Stimulated activated CD4-positive, alpha-beta T cell treated with anti-CD3 and anti-CD28 coated beads, Interleukin-1b, Interleukin-23, amount 100 ng/mL, for 1 hour (primary cell): ENCODE measurements at places on chromosomes 4 and X.

DNA sequence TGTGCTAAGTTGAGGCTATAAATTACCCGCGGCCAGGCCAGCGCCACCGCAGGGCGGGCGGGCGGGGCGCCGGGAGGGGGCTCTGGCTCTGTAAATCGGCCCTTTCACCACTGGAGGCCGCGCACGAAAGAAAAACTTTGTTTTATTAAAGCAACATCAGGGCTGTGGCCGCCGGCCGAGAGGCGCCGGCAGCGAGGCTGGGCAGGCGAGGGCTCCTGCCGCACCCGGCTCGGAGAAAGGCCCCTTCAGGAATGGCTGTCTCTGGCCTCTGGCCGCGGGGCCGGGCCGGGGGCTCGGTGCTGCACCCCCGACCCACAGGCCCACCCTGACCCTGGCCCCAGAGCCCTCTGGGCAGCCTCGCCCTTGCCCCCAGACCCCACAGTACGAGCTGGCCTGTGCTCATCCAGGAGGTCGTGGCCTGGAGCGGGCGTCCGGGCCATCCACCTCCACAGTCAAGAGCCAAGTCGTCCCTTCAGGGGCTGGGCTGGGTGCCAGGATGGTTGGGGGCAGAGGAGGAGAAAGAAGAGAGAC, 29.5 kb upstream of the FGFR3 start:
- DNase-seq: no peak

GRCh38 chr4:75244325-75244724, 269.9 kb downstream of the RCHY1 start:
- no peak for DNase-seq

DNA sequence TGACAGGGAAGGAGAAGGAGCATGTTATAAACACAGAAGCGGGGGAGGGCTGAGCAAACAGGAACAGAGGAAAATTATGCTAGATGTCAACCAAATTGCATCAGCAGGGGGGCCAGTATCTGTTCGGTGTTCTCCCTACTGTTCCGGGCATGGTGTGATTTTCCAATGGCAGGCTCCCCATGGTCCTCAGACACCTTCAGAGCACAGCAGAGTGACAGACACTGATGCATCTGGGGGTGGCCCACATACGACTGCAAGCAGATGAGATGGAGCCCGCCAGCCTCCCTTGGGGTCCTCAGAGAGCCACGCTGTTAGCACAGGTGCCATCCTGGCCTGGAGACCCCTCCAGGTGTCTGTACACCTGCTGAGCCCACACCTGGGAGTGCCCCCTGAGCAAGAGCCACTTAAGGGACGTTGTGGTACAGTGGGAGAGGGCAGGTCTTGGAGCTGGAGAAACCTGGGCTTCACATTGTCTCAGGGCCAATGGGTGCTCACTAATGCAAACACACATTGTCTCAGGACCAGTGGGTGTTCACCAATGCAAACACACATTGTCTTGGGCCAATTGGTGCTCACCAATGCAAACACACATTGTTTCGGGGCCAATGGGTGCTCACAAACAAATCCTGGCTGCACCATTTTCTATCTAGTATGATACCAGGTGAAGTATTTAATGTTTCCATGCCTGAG, 95.4 kb downstream of the SLC2A9 start:
- no peak for DNase-seq

- no peak for DNase-seq
These were observed 49.0 kb upstream of the HOPX start for GRCh38 chr4:56730097-56730496.

- DNase-seq: no peak
These were observed 235.7 kb upstream of the LDB2 start for GRCh38 chr4:17134100-17134499.

DNA sequence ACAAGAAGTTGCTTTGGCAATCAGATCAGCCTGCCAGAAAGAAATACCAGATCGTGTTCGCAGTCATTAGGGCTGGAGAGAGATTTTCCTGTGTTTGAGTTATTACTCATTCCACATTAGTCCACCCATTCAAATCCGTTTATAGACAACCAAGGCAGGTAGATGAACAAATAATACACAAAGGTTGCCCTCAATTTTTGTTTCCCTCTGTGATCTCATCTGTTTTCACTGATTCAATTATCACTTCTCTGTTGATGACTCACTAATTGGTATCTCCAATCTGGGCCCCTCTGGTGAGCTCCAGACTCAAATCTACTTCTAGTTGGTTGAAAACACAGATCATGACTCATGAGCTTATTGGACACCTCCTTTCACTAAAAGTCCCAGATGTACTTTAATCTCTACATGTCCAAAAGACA, 54.5 kb downstream of the CHM start:
- DNase-seq: no peak

DNA sequence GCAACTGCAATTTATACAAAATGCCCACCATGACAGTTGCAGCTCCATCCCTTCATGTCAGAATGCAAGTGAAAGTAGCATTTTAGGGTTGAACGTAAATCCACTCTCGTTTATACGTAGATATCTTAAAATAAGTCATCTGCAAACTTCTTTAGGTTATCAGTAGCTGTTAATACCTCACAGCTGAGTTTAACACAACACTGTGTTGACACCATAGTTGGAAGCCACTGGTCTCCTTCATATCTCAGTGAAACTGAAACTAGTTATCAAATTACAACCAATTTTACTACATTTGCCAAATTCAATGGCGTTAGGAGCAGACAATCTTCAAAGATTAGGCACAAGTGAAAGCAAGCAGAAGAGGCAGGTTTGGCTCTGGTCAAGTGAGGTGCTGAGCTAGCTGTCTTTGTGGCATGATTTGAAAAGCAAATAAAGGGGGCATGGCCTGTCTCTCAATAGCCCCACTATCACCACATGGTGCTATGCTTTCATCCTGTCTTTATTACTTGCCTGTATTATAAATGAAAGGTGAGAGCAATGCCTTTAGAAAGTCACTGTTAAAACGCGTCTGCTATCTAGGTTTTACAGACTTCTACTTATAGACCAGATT, 12.3 kb downstream of the PPP3CA start:
- DNase-seq: no peak

DNA sequence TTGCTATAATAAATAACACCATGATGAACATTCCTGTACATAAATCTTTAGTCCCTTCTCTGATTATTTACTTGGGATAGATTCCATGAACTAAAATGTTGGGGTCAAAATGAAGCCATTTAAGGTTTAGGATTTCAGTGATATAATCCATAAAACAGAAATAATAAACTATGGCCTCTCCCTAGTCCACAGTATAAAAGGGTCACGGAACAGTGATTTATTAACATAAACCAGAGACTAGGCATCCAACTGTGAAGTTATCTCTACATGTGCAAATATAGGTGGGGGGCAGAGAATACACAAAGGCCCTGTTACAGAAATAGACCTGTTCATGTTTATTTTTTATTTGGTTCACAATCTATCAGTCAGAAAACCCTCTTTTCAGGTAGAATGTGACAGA, 499.1 kb upstream of the SLIT2 start:
- DNase-seq: no peak

DNA sequence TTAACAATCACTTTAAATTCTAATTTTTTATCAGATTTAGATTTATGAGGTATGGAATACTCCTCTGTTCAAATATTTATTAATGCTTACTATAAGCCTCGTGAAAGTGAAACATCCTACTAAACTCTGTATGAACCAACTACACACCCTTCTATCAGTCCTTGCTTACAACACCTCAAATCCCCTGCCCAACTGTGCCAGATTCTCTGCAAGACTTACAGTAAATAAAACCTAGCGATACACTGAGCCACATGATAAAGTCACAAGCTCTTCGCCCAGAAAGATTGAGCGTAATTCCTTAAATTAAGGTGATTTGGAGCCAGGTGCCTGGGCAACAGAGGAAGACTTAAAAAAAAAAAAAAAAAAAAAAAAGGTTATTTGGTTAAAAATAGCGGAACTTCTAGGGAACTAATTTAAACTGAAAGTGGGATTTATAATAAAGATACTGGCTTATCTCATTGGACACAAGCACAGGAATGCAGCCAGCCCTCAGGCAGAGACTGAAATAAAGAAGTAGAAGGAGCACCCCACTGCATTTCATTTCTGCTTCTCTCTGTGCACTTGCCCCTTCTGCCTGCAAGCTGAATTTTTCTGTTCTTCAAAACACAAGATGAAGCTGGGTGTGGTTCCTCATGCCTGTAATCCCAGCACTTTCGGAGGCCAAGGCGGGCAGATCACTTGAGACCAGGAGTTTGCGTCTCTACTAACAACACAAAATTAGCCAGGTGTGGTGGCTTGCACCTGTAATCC, 17.5 kb upstream of the C4orf36 start:
- DNase-seq: no peak

DNA sequence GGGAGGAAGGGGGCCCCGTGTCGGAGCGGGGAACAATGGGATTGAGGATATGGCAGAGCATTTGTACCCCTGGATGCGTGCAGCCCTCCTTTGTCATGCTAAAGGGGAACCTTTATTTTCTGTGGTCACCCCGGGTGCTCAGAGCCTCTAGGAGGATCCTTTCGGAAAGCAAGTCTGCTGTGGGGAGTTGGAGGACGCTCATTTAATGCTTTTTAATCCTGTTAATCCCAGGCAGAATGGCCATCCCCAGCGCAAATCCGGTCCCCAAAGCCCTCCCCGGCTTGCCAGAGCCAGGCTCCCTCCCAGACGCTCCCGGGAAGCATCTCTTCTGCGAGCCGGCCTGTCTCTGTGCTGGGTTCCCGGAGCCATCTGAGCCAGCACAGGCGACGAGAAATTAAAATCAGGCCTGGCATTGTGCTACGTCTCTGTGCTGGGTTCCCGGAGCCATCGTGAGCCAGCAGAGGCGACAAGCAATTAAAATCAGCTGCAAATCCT, 113.2 kb upstream of the PPP2R3B start:
- no peak for DNase-seq

DNA sequence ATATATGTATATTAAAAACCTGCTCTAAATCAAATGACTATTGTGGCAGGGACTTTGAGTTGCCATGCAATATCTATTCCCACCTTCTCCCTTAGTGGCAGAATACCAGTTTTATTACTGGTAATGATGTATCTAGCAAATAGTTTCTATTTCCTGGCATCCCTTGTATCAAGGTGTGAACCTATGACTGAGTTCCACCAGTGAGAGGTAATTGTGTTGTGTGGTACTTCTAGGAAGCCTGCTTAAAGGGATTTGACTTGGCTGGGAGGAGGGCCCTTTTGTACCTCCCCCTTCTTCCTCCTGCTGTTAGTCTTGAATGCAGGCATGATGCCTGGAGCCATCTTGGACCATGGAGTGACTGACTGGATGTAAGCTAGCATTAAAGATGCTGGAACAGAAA, 65.4 kb upstream of the DYNLT3 start:
- DNase-seq: no peak

GRCh38 chr4:26196567-26196966, 124.2 kb upstream of the RBPJ start:
- no peak for DNase-seq

DNA sequence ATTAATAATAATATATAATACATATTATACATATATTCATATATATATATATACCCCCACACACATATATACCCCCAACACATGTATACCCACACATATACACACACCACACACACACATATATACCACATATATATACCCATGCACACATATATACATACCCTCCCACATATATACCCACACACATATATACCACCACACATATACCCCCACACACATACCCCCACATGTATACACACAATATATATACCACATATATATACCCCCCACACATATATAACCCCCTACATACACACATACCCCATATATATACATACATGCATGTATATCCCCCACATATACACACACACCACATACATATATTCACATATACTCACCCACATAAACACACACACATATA, 52.0 kb downstream of the NSG1 start:
- DNase-seq: no peak

DNA sequence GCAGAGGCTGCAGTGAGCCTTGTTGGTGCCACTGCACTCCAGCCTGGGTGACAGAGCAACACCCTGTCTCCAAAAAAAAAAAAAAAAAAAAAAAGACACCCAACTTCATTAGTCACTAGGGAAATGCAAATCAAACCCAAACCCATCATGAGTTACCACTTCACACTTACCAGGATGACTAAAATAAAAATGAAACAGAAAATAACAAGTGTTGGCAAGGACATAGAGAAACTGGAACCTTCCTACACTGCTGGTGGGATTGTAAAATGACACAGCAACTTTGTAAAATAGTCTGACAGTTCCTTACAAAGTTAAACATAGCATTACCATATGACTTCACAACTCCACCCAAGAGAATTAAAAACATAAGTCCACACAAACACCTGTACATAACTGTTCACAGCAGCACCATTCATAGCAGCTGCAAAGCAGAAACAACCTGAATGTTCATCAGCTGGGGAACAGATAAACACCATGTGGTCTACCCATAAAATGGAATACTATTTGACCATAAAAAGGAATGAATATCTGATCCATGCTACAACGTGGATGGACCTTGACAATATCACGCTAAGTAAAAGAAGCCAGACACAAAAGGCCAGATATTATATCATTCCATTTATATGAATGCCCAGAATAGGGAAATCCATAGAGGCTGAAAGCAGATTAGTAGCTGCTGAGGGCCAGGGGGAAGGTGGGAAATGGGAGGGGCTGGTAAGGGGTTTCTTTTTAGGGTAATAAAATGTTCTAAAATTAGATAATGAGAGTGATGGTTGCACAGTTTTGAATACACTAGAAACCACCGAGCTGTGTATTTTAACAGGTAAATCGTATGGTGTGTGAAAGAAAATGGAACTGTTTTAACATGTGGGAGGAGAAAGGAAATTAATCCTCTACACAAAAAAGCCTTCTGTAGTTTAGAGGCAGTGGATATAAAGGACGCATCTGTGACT, 18.3 kb downstream of the CD99L2 start:
- no peak for DNase-seq

DNA sequence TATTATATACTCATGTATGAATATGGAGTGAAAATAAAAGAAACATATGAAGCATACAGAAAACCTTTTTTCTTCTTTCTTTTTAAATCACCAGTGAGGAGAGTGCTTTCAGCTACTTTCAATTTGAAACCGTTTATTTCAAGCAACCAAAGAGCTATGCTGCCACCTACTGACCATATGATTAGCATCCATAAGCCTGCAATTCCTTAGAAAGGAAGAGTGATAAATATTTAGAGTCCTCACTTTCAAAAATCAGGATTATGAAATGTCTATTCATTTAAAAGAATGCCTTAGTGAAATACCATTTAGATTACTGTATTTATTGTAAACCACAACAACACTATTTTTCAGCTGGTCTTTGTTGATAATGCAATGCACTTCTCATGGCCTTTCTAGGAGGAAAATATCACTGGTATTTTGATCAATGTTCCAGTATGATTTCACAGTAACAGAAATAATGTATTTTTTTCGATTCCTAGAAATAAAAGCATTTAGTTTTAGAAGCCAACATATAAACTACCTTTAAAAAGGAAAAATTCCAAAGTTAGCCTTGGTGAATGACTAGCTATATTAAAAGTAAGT, 667.6 kb downstream of the PCDH18 start:
- DNase-seq: no peak

- DNase-seq: no peak
These were observed 6.3 kb downstream of the PLP2 start for GRCh38 chrX:49177873-49178480.

GRCh38 chrX:131057706-131058105, 440 bp upstream of the ARHGAP36 start:
- DNase-seq: no peak

- DNase-seq: no peak
These were observed 125.9 kb upstream of the KLHL4 start for GRCh38 chrX:87391742-87392141.

GRCh38 chrX:19639813-19640462, 124.6 kb upstream of the MAP3K15 start:
- no peak for DNase-seq
